Common myeloid progenitor, CD34-positive (primary cell): ENCODE measurements at places on chromosomes 7 and 10.
A peak's percentile ranks its signal among the peaks of the same experiment; 100 is the strongest.

- DNase-seq, result no peak
Observed at GRCh38 chr7:33157311-33157710, 27.9 kb downstream of the BBS9 start.

DNA sequence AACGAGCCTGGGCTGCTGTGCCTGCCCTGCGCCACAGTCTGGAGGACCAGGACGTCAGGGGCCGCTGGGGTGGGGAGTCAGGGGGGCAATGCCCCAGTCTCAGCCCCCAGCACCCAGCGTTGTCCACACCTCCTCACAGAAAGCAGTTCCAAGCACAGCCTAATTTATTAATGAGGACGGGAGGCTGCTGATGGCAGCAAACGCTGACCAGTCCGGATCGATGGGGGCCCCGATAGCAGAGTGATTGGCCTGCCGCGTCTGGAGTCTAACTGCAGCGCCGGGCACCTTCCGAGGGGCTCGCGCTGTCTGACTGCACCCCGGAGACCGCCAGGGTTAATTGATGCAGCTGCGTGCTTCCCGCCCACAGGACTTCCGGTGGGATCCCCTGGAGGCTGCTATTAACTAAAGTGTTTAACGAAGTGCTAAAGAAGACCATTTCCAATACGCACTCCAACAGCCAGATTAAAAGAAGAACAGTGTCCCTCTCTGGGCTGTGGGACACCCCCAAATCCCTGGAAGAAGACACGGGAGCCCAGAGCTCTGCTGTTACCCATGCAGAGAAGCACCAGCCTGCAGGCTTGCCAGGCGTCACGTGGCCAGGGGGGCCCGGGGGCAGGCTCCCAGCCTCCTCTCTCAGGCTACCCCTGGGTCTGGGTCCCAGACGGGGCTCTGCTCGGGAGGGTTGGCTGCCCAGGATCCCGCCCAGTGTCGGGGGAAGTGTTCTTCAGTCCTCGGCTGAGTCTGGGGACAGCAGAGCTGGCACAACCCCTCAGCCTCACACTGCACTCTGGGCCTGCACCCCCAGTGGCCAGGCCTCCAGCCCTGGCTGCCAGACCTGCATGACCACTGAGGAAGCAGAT is 63.8 kb downstream of the MICALL2 start:
- DNase-seq, result no peak

DNA sequence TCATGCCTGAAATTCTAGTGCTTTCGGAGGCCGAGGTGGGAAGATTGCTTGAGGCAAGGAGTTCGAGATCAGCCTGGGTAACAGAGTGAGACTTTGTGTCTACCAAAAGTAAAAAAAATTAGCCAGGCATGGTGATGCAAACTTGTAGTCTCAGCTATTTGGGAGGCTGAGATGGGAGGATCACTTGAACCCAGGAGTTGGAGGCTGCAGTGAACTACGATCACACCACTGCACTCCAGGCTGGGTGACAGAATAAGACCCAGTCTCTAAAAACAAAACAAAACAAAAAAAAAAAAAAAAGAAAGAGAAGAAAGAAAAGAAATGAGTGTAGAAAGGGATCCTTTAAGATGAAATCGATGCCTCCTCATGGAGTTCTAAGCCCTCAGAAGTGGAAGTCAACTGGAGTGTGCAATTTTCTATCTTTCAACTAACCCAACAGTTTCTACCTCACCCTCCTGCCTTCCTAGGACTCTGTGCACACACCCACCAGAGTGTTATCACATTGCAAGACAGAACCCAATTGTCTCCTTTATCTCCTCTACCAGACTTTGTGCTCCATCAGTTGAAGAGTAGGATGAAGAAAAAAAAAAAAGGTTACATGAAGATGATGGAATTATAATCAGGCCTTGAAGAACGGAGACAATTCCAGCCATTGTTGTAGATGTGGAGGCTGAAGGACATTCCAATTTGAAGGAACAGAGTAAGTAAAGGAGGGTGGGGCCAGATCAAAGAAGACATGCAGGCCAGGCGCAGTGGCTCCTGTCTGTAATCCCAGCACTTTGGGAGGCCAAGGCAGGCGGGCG is 26.9 kb downstream of the NYAP1 start:
- DNase-seq, result peak; percentile 48

GRCh38 chr10:98472196-98472595 is 25.5 kb upstream of the HPS1 start:
- peak; percentile 19 for DNase-seq

GRCh38 chr10:79079054-79079397 is 10.3 kb downstream of the ZMIZ1 start:
- no peak for DNase-seq

GRCh38 chr10:112811741-112812551 is 138.1 kb upstream of the TCF7L2 start:
- no peak for DNase-seq

DNA sequence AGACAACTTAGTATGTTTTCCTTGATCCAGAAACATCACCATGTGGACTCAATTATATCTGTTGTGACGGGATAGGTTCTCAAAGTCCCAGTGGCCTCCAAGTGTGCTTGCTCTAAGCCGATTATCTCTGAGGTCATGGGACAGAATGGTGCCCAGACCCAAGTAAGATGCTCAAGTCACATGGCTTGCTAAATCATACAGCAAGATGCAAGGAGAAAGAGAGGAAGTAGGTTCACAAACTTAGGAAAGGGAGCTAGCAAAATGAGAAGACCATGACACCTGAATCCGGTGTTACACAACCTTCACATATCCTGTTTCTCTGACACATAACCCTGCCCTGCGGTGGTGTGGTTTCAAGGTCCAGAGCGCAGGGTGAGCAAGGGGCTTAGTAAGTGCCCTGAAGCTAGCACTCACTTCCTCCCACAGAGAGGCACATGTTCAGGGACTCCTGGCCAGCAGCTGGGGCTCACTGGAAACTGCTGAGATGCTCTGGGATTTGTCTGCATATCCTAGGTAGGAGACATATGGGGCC is 590.9 kb upstream of the ANKRD30A start:
- DNase-seq, result peak; percentile 98

DNA sequence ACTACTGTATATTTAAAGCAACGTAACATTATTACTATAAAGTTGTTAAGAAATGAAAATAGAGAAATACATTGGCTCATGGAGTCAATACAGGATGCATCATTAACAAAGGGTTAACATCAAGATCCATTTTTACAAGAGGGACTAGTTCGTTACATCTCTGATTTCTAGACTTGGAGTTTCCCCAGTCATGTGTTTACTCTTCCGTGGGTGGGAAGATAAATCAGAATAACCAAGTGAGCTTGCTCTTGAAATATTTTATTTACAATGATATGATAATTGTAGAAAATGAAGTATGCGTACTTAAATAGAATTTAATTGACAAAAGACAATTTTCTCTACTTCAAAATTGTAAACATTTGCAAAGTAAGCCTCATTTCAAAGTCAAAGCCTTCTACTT is 1.0 kb upstream of the PRKAR2B start:
- no peak for DNase-seq

DNA sequence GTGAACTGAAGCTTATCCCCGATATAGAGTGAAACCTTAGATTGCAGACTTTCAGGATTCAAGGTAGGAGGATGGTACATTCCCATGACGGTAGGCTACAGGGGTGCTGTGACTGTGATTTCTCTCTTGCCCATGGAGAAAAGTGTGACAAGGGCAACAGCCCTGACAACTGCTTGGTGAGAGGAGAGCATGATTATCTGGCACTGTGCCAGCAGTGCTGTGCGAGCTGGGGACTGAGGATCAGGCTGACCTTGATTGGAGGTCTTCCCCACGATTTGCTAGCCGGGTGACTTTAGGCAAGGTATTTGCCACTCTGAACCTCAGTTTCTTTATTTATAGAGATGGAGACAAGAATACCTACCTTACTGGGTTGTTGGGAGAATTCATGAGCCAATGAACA is 229.5 kb downstream of the PTEN start:
- no peak for DNase-seq

GRCh38 chr10:73906524-73907447 is 4.1 kb upstream of the PLAU start:
- peak; percentile 66 for DNase-seq

DNA sequence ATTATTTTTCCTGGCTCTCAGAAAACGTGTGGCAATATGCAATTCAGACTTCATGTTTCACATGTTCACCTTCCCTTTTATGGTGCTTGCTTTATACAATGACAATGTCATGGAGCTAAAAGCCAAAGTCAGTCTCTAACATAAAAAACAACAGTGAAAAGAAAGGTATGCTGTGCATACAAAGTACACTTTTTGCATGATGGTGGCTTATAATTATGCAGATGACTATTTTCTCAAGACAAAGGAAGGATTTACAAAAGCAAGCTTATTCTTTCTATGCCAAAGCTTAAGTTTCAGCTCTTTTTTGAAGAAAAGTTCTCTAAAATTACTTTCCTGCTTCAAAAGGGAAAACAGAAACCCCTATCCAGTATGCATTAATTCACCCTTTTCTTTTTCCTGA is 15.6 kb downstream of the ERCC6 start:
- no peak for DNase-seq

GRCh38 chr7:135833642-135834041 is 85.0 kb upstream of the FAM180A start:
- DNase-seq, result no peak

- no peak for DNase-seq
Observed at GRCh38 chr10:14358886-14359573, 28.3 kb upstream of the FRMD4A start.

DNA sequence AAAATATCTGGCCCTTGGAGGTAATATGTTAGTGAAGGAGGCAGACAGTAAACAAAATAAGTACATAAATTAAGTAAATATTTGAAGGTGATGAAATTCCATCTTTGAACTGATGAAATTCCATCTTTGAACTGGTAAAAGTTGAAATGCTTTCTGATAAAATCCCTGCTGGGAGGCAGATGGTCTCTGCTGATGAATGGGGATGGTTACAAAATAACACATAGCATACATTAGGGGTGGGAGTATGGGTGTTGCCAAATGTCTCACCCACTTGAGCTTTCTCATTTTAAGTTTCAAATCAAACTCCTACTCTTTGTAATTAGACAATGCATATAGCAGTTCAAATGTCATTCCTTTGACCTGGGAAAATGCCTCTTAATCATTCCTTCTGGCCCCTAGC is 77.5 kb upstream of the SORCS3 start:
- no peak for DNase-seq

DNA sequence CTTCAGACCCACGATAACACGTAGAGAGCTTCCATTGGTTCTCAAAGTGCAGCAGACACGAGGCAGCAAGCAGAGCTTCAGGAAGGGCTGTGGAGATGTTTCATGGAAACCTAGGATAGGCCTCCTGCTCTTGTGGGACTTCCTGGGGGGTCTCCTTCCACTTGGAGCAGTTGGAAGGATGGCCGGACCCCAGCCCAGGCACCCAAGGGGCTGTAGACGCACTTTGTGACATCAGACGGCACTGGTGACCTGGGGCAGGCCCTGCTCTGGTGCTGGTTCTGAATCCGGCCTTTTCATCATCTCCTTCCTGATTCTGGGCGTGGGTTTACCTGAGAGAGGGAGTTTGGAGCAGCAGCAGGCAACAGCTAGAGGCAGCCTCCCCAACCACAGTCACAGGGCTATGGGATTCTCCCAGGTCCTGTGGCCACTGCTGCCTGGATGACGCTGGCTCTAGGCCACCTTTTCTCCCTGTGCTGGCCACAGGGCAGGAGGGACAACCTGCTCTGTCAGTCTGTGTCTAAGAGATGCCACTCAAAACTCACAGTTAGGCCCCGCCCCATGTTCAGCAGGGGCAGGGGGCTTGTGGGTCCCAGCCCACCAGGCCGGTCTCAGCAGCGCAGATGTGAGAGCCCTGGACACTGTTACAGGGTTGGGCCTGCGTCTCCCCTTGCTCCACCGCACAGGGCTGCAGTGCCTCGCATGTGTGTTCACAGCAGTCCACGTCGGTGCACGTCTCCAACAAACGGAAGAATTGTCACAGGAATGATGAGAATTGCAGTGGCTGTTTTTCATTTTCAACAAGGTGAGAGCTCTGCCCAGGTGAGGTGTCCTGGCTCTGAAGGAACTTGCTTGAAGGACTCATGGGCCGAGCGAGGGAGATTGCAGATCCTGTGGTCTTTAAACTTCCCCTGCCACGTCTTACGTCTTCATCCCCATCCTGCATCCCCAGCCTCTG is 569.3 kb downstream of the TCERG1L start:
- DNase-seq, result no peak

DNA sequence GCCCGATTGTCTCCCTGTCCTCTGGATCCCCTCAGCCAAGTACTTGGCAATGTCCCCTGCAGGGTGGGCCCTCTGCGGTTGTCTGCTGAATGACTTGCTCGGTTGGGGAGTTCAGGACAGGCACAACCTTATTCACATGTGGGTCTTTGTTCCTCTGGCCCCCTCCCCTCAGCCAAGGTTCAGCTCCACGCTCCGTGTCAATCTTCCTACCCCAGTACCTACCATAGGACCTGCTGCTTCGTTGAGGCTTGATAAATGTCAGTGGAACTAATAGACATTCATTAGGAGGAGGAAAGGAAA is 7.1 kb downstream of the CPA5 start:
- no peak for DNase-seq

GRCh38 chr7:19322002-19322401 is 176.8 kb upstream of the FERD3L start:
- no peak for DNase-seq

GRCh38 chr10:50373821-50374501 is 122.6 kb upstream of the ASAH2 start:
- no peak for DNase-seq

DNA sequence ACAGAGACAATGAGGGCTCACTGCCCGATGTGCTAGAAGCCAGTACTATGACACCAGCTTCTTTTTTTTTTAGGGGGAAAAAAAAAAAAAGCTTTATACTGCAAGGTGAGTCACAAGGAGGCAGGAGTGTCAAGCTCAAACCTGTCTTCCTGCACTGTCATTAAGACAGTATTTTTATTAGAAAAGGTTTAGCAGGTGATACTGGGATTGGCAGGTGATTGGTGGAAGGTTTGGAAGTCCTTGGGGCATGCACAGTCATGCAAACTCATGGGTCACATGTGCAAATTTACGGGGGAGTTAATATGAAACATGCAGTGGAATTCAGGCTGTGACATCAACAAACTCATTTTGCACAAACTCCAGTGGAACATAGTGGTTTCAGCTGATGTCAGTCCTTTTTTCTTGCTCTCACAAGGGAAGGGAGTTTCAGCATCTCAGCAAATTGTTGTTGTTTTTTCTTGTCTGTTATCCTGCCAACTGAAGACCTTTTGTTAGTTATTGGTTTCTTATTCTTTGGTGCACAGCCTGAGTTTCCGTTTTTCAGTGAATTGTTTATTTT is 530.6 kb downstream of the ANKRD7 start:
- DNase-seq, result no peak

DNA sequence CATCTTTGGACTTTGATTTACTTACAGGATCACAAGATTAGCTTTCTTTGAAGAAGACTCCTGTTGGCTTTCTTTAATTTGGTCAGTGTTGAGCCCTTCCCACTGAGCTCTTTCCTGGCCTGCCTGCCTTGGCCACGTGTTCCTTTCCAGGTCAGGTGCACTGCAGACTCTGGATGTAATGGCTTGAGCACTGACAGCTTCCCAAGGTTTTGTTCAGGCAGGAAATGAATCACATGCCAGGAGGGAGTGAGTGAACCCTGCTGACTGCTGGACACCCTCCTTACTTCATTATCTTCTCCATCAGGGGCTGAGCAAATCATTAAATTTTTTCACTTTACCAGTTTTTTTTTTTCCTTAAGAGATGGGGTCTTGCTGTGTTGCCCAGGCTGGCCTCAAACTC is 29.8 kb downstream of the SNX10 start:
- DNase-seq, result no peak
